ENCODE measurements at places on chromosomes 7 and 10.

DNA sequence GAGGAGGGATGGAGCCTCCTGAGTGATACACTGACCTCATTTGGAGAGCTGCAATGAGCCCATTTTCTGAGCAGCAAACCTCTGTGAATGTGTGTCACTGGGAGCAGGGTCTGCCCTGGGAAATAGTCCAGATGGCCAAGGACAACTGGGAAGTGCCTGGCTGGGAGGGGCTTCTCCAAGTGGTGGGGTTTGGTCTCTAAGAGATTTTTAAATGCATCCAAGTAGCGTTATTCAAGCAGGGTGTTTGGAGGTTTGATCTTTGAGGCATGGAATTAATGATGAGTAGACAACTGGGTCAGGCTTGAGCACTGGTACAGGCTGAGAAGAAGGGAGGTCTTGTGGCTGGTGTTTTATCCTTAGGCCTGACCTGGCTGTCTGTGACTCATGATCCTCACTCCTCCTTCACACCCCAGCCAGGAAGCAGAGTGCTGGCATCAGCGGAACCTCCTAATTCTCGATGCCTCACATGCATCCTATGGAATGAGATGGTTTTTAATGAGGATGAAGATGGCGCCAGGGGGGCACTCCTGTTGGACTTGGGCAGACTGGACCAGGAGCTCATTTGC is 3.3 kb downstream of the GOLGA7B start:
- peak; percentile 46 for DNase-seq

GRCh38 chr7:130491841-130492522 is at the start of gene MEST:
Gene MEST (plus strand): TSS chr7:130492085. CDS start chr7:130492314, 229 bp downstream.
- peak; percentile 10 for DNase-seq

DNA sequence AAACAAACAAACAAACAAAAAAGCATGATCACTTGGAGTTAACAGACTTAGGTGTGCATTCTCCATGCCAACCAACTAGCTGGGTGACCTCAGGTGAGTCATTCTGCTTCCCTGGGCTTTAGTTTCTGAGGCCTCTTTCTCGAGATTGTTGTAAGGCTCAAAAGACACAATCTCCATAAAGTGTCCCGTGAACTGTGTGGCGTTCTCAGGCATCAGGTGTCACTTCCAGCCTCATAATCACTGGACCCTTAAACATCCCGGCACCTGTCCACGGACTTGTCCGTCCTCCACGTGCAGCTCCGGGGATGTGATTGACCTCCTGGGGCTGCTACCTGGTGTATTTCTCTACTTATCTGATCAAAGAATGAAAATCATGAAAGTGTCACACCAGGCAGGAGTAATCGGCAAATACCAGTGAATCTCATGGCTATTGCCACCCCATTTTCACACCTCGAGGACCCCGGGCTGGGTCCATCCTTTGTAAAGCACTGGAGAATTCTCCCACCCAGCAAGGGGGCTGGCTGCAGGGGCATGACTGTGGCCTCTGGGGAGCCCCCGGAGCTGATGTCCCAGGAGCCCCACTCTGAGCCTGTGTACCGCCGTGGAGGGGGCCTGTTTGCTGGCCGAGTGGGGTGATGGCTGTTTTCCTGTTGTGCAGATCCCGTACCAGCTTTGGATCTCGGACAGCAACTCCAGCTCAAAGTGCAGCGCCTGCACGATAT is 189.8 kb upstream of the SH2B2 start:
- peak; percentile 48 for DNase-seq

GRCh38 chr10:55146032-55146431 is 345.0 kb upstream of the PCDH15 start:
- DNase-seq, result peak; percentile 91

- DNase-seq, result no peak
These were observed 101.7 kb downstream of the ZNF438 start for GRCh38 chr10:30929901-30930520.

DNA sequence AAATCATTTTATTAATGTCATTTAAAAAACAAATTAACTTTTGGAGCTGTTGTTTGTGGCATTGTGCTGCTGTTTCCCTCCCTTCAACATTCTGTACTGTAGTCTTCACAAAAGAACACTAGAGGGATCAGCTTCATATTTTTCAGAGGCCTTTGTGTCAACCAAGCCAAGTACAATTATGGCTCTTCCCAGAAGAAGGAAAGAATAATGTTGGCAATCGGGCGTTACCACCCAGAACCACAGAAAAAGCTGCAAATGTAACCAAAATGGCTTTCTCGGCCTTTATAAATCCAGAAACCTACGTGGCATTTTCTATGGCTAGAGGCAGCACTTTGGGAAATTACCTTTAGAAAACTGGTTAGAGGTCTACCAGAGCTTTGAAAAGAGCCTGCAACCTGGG is 98.8 kb upstream of the COL1A2 start:
- peak; percentile 45 for DNase-seq

GRCh38 chr7:155917836-155918430 is 105.7 kb upstream of the SHH start:
- peak; percentile 41 for DNase-seq

DNA sequence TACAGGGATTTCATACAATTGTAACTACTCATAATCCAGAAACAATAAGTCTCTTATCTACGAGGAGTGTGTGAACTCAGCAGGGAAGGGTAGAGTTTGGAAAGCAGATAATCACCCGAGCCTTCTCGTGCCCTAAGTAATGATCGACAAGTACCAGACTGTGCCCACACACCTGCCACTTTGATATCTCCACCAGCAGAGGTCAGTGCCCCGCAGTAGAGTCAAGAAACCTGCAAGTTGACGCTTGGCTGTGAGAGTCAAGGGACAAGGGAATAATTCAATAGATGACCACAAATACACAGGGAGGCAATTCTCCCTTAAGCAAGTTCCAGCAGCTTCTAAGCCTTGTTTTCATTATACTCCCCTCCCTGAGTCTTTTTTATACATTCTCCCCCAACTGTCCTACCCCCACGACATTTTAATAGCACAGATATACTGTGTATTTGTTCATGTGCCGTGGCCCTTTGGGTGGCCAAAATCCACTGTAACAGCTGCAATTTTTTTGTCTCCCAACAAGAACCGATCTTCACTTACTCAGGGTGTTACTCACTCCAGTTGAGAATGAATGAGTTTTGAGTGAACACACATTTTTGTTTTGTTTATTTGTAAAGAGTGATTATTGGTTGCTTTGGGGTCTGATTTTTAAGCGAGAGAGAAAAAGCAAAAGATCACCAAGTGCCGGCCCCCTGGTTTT is 106.9 kb upstream of the RHEB start:
- DNase-seq, result peak; percentile 75

DNA sequence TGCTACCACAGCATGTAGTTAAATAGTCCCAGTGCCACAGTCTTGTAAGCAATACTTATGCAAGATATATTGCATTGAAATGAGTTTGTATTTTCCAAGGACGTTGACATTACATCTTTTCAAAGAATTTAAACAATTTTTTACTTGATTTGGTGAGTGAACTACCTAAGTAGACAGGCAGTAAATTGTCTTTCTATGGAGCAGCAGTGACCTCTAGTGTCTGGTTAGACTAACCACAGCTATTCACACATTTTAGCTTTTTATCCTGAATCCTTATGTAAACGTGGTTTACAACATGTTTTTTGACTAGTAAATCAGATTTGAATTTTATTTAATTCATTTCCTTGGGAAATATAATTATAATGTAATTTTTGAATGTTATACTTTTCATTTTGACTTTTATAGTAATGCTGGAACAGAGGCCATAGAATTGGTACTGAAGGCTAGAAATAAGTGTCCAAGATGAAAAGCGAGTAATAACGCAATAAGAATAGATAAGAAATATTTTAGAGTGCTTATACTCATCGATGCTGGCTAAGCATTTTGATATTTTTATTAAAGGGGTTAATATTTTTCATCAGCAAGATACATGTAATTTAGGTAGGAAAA is 5.6 kb downstream of the LRRTM3 start:
- DNase-seq, result peak; percentile 69
